ENCODE measurements at places on chromosomes 3 and 15.
A peak's percentile ranks its signal among the peaks of the same experiment; 100 is the strongest.

- DNase-seq: no peak
Measured at GRCh38 chr3:71956069-71956340, 171.1 kb upstream of the PROK2 start.

- peak; percentile 50 for DNase-seq
Measured at GRCh38 chr3:28376424-28376823, 27.8 kb upstream of the AZI2 start.

DNA sequence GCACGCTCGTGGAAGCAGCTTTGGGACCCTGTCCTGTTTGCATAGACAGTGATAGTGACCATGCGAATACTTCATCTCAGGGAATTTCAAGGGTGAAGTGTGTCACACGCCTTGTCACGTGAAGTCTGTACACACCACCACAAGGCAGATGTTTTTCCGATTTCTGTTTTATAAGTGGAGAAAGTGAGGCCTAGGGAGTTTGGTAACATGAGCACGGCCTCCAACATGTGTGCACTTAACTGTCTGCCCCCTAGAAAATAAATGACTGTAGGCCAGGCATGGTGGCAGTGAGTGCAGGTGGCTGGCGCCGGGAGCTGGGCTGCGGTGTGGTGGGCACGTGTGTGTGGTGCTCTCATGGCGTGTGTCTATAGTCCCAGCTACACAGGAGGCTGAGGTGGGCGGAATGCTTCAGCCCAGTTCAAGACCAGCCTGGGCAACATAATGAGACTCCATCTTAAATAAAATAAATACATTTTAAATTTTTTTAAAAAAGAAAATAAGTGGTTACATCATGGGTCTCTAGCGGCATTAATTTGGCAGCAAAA is 42.0 kb downstream of the WHAMM start:
- DNase-seq: no peak

GRCh38 chr15:81163961-81164800 is 30.1 kb downstream of the CFAP161 start:
- no peak for DNase-seq

DNA sequence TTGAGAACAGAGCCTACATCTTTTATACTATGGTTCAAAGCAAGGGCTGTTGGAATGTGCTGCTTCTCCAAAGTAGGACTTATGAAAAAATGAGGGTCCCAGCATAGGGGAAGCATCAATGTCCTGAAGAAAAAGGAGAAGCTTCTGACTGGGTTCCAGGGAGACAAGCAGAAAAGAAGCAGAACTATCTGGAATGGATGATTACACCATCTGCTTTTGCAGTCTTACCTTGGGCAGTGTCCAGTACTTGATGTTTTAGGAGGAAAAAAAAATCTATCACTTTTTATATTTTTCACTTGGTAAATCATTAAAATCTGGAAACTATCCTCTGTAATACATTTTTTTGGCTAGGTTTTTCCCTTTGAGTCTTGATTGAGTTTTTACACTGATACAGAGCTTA is 57.9 kb upstream of the DPH6 start:
- no peak for DNase-seq

- DNase-seq: peak; percentile 28
Measured at GRCh38 chr15:73346735-73347312, 21.9 kb downstream of the HCN4 start.

- no peak for DNase-seq
Measured at GRCh38 chr15:76812381-76812780, 92.8 kb downstream of the SCAPER start.

DNA sequence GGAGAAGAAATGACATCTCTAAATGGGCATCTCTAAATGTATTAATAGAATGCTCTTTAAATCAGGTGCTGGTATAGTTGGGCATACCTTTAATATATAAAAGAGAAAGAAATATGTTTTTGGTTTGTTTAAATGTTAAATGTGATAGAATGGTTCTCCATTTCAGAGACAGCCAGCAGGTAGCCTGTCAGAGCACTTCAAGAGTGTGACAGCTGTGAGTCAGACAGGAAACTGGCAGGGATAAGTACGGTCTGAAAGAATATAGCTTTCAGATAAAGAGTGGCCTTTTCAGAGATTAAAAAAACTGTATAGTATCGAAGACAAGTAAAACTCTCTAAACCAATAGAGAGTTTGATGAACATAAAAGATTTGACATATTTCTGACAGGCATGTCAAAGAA is 654.1 kb downstream of the IGSF11 start:
- peak; percentile 13 for DNase-seq

DNA sequence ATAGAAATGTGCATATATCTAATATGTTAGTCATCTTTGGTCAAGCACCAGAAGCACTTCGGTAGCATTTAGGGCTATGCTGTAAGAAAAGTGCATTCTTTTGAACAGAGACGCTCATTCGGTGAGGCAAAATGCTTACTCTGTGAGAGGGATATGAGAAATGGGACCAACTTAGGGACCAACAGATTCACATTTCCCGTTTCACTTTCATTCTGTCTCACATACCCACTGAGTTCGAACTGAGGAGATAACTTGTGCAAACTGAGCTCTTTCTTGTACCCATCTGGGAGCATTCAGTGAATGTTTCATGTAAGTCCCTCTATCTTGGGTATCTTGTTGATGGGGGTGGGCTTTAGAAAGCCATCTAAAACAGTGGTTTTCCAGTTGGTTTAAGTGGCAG is 135.3 kb downstream of the FEZF2 start:
- no peak for DNase-seq

GRCh38 chr3:15297608-15298350 is 34.6 kb downstream of the SH3BP5 start:
- DNase-seq: no peak

- DNase-seq: no peak
Measured at GRCh38 chr15:89021224-89021623, 67.0 kb upstream of the ABHD2 start.

DNA sequence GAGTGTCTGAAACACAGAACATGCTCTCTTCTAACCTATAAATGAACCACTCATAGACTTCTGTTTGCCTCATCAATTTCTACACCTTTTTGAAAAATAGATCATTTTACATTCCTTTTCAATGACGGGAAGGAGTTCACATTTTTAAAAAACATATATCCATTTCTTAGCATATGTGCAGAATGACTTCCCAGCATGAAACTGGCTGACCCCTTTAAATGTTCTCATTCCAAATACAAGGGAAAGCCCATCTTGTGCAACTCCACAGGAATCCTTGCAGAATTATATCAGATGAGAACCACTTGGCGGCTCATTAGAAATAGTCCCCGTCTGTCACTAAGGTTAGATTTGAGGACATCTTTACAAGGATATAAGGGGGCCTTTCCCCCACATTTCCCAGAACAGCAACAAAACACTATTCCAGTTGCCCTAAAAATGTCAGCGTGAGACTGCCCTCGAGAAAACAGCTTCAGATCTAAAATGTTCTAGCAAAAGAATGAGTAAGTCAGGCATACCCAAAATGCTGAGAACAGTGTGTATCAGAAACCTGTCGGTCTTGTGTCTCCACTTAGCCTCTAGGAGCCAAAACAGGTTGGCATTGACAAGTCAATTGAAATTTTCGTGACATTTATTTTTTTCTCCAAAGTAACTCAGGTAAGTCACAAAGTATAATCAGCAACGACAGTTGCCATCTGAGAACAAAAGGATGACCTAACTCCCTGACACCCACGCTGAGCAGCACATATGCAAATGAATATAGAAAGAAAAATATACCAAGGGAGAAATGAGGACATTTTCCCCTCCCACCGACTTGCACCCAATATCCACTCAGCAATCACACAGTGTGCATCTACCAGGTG is 63.1 kb downstream of the FOXP1 start:
- no peak for DNase-seq

GRCh38 chr15:74723754-74724334 is 1.5 kb downstream of the CYP1A1 start:
- peak; percentile 44 for DNase-seq

DNA sequence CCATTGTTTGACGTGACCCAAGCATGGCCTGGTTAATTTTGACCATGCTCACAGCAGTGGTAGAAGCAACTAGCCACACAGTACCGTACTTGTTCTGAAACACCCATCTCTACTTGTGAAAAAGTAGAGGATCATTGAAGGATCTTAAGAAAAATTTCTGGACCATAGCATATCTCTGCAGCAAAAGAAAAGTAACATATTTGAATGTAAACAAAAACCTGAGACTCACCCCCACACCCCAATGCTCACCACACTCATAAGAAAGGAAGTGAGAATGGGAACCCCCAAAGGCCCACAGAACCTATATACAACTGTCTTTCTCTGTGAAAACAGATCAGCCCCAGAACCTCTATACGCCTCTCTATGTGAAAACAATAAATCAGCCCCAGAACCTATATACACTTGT is 33.8 kb upstream of the TFRC start:
- DNase-seq: no peak

GRCh38 chr15:88447741-88448140 is 19.4 kb downstream of the MRPL46 start:
- DNase-seq: no peak

DNA sequence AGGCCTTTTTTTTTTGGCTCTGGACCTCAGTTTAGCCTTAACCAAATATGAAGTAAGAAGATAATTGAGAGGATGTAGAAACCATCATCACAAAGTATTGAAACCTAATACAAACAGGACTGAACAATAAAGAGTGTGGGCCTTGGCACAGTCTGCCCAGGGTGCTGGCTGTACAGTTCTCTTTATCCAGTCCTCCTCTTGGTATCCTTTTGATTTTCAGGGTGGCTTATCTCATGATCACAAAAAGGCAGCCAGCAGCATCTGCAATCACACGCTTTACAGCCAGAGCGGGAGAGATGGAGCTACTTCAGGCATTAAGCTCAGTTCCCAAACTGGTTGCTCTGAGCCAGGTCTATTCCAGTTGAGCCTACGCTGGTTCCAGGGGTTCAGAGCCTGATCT is 239.7 kb downstream of the RPLP1 start:
- no peak for DNase-seq

- DNase-seq: no peak
Measured at GRCh38 chr3:171949554-171949953, 89.8 kb upstream of the FNDC3B start.

DNA sequence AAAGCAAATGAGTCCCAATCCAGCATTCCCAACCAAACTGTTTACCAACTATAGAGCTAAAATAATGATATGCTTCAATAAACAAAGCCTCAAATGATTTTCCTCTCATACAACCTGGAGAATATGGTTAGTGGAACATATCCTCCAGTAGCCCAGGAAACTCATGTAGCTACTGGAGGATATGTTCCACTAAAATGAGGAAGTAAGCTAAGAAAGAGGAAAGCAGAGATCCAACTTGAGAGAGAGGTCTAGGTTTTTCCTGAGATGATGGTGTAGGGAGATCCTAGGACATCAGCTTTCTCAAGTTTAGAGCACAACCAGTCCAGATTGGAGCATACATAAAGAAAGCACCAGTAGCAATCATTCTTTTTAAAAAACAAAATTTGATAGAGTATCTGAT is 44.6 kb upstream of the SLC4A7 start:
- DNase-seq: no peak

DNA sequence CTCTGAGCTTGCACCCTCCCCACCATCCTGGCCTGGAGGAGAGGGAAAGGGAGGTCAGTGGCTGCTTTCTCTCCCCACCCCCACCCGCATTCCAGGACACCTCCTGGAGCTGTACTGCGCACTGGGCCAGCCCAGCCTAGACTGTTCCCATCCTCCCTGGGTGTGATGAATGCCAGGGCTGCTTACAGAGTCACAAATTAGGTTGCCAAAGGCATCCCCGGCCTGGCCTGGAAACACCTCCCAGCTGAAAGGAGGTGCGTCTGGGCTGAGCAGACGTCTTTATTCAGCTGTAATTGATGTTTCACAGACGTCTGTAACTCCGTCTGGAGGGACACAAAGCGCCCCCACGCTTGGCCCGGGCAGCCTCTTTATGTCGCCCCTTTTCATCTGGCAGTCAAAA is 47.6 kb downstream of the RHCG start:
- DNase-seq: no peak

GRCh38 chr15:69424001-69424400 is 9.9 kb downstream of the KIF23 start:
- DNase-seq: no peak

GRCh38 chr15:64912379-64913325 is 950 bp downstream of the ANKDD1A start:
- DNase-seq: no peak

DNA sequence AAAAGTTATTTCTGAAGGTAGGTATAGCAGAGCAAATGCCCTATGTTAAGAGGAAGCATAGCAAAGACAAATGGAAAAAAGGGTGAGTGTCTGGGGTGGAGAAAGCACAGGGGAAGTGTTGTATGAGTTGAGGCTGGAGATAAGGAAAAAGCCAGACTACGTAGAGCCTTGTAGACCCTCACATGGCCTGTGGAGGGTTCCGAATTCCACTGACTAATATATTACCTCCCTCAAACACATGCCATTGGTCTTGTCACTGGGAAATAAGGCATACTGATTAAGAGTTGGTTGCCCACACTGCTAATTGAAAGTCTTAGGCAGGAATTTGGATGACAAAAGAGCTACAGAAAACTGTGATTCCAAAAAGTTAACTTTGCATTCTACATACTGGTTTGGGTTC is 65.2 kb downstream of the TRAT1 start:
- DNase-seq: no peak
